ENCODE measurements at places on chromosomes 2 and 18. TPM values are rescaled to one million over a fixed set of nuclear protein-coding genes. Genes with fewer than 3 reads are reported as not detected.

DNA sequence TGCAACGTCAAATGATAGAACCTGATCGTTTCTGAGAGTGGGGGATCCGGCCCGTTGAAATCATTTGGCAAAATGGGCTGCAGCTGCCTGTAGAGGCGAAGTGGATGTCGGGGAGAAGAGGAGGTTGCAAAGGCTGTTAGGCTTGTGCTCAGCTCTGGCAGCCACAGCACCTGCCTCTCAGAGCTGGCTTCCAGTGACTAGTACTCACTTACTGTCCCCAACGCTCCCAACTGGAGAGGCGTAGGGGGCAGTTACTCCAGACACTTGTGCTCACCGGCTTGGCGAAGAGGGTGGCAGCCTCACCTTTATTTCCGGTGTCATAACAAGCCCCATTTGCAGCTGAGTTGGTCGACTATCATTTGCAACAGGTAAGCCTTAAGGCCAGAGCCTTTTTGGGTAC lies 37.9 kb downstream of the NCK2 start:
- no peak for DNase-seq

DNA sequence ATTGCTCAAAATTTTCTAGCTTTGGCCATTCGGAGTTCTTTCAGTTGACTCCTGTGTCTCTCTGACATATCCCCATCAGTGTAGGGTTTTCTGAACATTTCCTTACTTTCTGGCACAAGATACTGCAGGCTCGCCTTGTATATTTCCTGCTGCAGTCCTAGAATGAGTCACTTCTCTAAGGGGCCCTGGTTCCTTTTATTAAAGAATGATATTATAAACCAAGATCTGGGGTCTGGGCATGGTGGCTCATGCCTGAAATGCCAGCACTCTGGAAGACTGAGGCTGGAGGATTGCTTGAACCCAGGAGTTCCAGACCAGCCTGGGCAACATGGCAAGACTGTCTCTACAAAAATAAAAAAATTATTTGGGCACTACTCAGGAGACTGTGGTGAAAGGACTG lies 3.0 kb upstream of the RPL37A start:
- DNase-seq: no peak

- DNase-seq: no peak
Measured at GRCh38 chr2:227341553-227341952, 16.5 kb downstream of the MFF start.

- DNase-seq: no peak
Measured at GRCh38 chr2:207621501-207622039, 3.6 kb downstream of the METTL21A start.

The SIX2 gene
- total RNA-seq: not detected

- no peak for DNase-seq
Measured at GRCh38 chr18:35289293-35289692, 736 bp downstream of the ZSCAN30 start.

All from ovary (tissue), 10 donors.